Stimulated activated CD8-positive, alpha-beta memory T cell treated with anti-CD3 and anti-CD28 coated beads, Interleukin-7, amount 100 ng/mL, for 48 hours (primary cell): ENCODE measurements at places on chromosomes 6 and 20.

- no peak for DNase-seq
Observed at GRCh38 chr6:19842030-19842615, 5.0 kb downstream of the ID4 start.

GRCh38 chr6:2133716-2134310 lies 111.6 kb downstream of the GMDS start:
- DNase-seq: no peak

- DNase-seq: no peak
Observed at GRCh38 chr6:99761711-99762110, 155.1 kb downstream of the PRDM13 start.

DNA sequence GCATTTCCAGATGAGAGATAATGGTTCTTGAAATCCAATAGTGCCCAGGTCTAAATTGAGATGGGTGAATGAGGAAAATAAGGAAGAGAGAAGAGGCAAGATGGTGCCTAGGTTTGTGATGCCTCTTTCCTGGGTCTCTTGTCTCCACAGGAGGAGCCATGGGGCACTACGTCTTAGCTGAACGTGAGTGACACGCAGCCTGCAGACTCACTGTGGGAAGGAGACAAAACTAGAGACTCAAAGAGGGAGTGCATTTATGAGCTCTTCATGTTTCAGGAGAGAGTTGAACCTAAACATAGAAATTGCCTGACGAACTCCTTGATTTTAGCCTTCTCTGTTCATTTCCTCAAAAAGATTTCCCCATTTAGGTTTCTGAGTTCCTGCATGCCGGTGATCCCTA lies 6.8 kb downstream of the HFE start:
- no peak for DNase-seq

GRCh38 chr6:40328386-40328985 lies 258.7 kb downstream of the LRFN2 start:
- DNase-seq: peak; percentile 3

GRCh38 chr6:68973066-68973465 lies 338.0 kb downstream of the ADGRB3 start:
- DNase-seq: no peak

- no peak for DNase-seq
Observed at GRCh38 chr20:2402271-2402980, 21.7 kb downstream of the TGM6 start.
